ENCODE measurements at places on chromosomes 13 and 19. TPM values are rescaled to one million over a fixed set of nuclear protein-coding genes. Genes with fewer than 3 reads are reported as not detected.

CRLF1 gene
- total RNA-seq, result 14.7 TPM

TPTE2 gene
- not detected for total RNA-seq

LYPD5 gene
- 0.68 TPM for total RNA-seq

FFAR1 gene
- total RNA-seq, result not detected

CTU1 gene
- 1.9 TPM for total RNA-seq

NCCRP1 gene
- not detected for total RNA-seq

MBD3L2 gene
- not detected for total RNA-seq

Data from smooth muscle cell of the coronary artery (primary cell).